Activated CD4-positive, CD25-positive, alpha-beta regulatory T cell treated with anti-CD3 and anti-CD28 coated beads, Interleukin-2, amount 50 U/mL, for 24 hours (primary cell): ENCODE measurements at places on chromosomes 5 and 9.
A peak's percentile ranks its signal among the peaks of the same experiment; 100 is the strongest.

- ATAC-seq = no peak
Measured at GRCh38 chr5:8209500-8209899, 340.6 kb downstream of the MTRR start.

- no peak for ATAC-seq
Measured at GRCh38 chr9:11352612-11353011, 739.8 kb upstream of the PTPRD start.

GRCh38 chr5:98902733-98903132 is 26.1 kb downstream of the CHD1 start:
- ATAC-seq = no peak

DNA sequence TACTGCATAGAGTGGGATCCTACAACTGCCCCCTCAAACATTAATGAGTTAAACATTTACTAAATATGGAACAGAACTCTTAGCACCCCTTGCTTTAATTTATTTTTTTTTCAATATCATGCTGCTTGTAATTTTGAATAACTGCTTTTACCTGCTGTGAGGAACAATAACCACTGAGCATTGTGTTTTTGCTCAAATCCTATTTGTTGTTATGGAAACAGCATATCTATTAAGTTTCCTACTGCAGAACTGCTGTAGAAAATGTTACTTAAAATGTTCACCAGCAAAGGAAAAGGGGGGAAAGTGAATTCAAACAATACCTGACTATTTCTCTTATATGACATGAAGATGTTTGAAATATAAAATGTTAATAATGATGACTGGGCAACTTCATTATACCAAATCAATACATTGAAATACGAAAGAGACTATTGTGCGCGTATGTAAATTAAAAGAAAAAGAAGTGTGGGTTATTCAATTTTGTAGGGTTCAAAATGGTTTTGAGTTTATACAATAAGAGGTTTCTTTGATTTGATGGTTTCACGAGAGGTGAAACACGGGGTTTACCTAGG is 1043.8 kb upstream of the NUDT12 start:
- no peak for ATAC-seq

DNA sequence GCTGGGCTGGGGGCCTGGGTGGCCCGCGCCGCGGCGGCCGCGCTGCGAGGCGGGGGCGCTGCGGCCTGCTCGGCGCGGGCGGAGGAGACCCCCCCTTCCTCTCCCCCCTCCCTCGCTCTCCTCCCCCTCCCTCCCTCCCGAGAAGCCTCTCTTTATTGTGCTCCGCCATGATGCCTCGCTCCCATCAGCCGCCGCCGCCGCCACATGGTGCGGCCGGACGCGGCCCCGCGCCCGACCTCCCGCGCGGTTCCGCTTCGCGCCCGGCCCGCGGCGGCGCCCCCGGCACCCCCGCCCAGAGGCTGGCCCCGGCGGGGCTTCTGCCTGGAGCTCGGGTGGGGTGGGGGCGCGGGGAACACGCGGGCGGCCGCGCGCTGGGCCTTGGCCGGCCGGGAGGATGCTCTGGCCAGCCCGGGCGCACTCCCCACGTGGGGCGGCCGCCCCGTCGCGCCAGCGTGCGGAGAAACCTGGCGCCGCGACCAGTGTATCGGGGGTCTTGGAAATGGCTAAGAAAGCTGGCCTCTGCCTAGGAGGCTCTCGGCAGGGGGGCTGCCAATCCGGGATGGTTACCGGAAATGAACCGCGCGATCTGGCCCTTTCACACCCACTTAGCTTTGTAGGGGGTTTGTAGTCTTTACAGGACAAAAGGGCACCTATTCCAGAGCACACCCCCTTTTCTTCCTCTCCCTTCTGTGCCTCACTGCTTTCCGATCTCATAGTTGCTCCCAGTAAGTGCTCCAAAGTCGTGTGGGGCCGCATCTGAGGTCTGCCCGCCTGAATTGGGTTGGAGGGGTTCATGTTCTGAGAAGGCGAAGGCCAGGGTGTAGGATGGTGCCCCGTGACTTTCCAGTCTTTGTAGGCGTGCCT is 1.0 kb downstream of the SET start:
- ATAC-seq = peak; percentile 6

DNA sequence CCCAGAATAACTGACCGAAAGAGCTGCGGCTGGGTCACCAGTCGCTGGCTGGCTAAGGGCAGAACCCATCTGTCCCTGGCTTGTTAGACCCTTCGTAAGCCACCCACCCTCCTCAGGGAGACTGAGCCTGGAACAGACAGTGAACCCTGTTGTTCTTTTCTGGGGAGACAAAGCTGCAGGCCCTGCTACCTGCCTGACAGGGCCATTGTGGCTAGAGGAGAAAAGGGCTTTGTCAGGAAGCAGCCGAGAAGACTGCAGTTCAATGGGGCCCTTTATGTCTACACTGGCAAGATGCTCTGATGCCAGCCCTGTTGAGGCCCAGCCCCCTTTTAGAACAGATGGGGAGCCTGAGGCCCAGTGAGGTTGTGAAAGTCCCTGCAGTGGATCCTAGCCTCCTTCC is 3.7 kb upstream of the NIPAL4 start:
- ATAC-seq = no peak

GRCh38 chr9:135533674-135534073 is 12.3 kb upstream of the OBP2A start:
- ATAC-seq = no peak

DNA sequence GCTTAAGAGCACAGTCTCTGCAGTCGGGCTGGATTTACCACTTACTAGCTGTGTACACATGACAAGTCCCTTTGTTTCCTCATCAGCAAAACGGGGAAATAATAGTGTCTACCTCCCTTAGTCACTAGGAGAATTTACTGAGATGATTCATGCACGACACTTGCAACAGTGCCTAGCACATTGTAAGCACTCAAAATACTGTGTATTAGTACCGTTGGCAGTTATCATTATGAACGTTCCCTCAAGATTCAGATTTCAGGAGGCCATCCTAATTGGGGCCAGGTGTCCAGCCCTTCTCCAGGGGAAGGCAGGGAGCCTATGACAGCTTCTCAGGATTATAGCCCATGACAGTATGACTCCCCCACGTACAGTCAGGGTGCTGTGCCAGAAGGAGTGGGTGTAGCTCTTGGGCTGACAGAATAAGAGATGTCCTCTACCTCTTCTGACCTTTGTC is 164.3 kb downstream of the DOCK2 start:
- peak; percentile 51 for ATAC-seq

GRCh38 chr5:17406423-17406838 is 91.6 kb upstream of the TAF11L2 start:
- no peak for ATAC-seq

GRCh38 chr9:127277099-127277498 is 12.5 kb downstream of the GARNL3 start:
- no peak for ATAC-seq
